ENCODE measurements at places on chromosomes 11 and 22.

- DNase-seq = no peak
Observed at GRCh38 chr11:117565709-117566108, 231.3 kb downstream of the DSCAML1 start.

- DNase-seq = no peak
Observed at GRCh38 chr11:47928426-47928825, 51.9 kb upstream of the PTPRJ start.

- DNase-seq = no peak
Observed at GRCh38 chr11:40370821-40371616, 1088.4 kb downstream of the LRRC4C start.

DNA sequence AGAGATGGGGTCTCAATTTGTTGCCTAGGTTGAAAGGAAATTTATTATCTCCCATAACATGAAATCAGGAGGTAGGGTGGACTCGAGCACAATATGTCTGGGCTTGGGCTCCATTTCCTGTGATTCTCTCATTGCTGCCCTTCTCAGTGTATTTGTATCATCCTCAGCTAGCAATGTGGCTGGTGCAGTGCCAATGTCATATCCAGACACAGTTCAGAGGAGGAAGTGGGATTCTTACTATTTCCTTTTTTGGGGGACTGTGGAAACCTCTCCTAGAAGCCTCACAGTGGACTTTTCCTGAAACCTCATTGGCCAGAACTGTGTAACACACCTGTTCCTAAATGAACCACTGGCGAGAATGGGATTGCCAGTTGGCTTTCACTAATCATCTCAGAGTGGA, 21.0 kb upstream of the SWAP70 start:
- DNase-seq = no peak

- no peak for DNase-seq
Observed at GRCh38 chr11:13862845-13863392, 99.6 kb upstream of the SPON1 start.

GRCh38 chr11:69062169-69062855, 13.6 kb downstream of the TPCN2 start:
- no peak for DNase-seq

- DNase-seq = no peak
Observed at GRCh38 chr11:91243630-91244029, 981.0 kb upstream of the FAT3 start.

- no peak for DNase-seq
Observed at GRCh38 chr11:103936059-103936458, 100.4 kb upstream of the DDI1 start.

DNA sequence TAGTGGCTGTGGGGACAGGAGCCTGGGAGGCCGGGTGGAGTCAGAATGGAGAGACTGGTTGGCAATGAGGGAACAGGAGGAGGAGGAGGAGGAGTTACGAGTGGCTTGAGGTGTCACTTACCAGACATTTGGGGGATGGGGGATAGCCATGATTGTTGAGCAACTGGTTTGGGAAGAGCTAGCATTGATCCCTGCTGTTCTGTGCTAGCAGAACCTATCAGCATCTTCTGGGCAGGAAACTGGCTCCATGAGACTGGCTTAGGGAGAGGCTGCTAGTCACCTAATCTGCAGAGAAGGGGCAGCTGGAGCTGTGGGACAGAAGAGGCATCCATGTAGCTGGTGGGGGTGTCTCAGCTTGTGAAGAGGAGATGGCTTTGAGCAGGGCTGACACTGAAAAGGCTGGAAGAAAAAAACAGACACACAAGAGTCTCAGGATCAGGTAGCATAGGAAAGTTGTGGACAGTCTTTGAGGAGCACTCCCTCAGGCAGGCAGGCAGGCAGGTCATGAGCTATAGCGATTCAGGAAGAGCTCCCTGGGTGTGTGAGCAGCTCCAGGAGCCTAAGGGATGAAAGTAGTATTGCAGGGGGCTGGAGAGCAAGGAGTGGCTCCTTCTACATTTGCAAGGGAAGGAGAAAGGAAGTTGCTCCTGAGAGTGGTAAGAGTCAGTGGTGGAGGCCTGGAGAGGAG, 22.3 kb downstream of the PIK3IP1 start:
- DNase-seq = no peak

DNA sequence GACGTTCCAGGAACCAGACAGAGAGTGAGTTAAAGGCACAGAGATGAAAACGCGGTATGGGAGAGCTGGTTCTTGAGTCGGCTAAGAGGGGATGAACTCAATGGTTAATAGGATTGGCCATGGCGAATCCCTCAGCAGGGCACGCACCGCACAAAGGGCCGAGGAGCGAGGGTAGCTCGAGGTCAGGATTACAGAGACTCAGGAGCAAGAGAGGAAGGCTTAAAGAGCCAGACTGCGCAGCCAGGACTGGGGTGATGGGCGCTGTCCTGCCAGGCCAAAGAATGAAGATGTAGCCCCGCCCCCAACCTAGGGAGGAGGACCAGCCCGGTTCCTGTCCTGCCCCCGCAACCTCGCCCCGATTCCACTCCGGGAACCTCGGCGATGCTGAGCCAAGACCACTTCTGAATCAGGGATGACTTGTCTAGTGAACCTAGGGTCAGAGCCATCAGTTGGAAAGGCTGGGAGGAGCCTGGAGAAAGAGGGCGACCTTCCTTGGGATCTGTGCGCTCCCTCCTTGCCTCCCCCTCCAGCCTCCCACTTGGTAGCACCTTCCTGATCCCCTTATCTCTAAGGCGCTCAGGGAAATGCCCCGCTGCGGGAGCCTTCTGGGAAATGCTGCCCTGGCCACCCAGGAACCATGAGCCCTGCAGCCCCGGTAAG, at the start of gene PLEKHB1:
TSS of gene PLEKHB1 (plus strand) at position 610 of the 660 bp plus-strand sequence. CDS start at position 638, 28 bp downstream.
- peak; percentile 48 for DNase-seq

DNA sequence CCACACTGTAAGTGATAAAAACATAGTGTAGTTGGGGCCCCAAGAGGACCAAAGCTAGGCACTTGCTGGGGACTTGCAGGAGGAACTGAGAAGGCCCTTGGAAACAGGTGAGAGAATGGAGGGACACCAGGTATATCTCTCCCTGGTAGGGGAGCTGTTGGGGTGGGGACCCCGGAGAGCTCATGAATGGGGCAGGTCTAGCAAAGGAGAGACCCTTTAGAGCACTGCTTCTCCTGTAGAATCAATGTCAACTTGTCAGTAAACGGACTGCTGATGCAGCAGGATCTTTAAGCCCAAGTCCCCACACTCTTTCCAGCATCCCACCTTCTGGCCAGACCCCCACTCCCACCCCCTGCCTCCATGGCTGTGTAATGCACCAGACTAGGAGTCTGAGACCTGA, 109.6 kb upstream of the THY1 start:
- DNase-seq = no peak

GRCh38 chr11:122599434-122599833, 56.1 kb upstream of the UBASH3B start:
- DNase-seq = no peak

GRCh38 chr22:42895541-42895981, 38.5 kb upstream of the ARFGAP3 start:
- no peak for DNase-seq

DNA sequence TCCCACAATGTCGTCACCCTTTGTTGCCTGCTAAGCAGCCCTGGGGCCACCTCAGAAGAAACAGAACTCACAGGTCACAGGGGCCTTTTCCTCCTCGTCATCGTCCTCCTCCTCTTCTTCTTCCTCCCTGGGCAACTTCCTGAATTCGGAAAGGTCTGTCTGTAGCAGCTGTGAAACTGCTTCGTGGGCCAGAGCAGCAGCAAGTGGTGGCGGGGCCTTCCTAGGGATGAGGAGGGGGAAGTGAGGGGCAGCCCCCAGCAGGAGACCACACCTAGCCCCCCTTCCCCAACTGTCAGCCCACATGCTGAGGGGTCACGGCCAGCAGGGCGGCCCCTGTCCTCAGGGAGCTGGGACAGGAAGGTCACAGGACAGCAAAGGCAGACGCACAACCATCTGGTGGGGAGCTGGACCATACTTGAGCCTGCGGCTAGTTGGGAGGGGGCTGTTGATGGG, 13.2 kb downstream of the PPM1F start:
- no peak for DNase-seq

- no peak for DNase-seq
Observed at GRCh38 chr22:42909363-42910058, 52.4 kb upstream of the ARFGAP3 start.

DNA sequence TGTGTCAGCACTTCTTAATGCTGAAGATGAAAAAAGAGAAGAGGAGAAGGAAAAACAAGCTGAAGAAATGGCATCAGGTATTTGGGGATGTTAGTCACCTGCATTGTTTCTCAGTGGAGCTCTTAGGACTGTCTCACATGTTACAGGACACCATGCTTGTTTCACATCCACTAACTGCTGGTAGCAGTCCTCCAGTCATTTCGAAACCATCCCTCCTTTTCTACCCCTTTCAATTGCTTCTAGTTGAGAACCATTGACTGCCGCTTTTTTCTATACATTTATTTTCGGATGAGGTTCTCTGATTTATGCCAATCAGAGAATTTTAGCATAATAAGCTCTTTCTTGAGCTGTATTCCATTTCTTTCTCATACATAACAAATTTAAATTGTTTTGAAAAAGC, 21.5 kb downstream of the BIRC2 start:
- no peak for DNase-seq

- no peak for DNase-seq
Observed at GRCh38 chr11:119404872-119405271, 18.1 kb downstream of the THY1 start.

DNA sequence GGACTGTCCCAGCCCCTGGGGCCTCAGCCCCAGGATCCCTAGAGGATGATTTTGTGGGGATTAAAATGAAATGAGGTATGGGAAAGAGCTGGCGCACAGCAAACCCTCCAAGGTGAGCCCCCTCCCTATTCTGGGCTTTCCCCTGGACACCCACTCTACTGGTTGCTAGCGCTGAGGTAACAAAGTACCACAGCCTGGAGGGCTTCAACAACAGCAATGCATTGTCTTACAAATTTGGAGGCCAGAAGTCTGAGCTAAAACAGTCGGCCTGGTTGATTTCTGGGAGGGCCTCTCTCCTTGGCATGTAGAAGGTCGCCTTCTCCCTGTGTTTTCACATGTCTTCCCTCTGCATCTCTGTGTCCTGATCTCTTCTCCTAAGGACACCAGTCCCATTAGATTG, 913.6 kb downstream of the NTM start:
- DNase-seq = no peak

DNA sequence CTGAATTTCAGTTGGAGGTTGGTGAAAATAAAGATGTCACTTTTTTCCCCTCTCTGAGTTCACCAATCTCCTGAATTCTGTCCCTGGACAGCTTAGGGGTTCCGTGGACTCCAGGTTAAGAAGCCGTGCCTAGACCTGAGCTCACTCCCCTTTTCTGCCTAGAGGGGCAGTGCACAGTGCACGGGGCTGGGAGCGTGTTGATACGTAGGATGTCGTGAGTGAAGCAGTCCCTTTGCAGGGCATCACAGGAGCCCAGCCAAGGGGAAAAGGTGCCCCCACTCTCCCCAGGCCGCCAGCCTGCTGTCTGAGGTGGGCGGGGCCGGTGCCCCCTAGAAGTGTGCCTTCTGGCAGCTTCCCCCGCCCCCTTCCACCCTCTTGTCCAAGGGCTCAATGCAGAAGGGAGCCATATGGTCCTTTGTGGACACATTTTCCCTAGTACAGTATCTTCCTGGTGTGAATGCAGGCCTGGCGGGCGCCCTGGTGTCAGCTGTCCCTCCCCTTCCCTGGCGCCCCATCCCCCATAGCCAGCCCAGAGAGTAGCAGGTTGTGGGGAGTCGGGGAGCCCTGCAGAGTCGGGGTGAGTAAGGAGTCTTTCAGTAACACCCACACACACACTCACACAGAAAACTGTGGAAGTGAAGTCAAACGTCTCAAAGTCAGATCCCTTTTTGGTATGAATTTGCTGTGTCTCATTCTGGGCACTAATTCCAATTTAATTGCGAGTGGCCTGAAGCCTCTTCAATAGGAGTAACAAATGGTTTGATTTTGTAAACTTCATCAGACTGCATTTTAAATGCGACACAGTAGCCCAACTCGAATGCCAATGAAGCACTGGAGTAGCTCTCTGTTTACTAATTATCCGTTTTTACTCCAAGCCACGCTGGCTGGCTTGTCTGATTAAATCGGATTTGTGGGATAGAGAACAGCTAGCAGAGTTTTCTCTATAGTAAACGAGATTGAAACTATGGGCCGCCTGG, 67.5 kb upstream of the NNMT start:
- no peak for DNase-seq

- no peak for DNase-seq
Observed at GRCh38 chr11:15769203-15769602, 587.1 kb downstream of the SOX6 start.

DNA sequence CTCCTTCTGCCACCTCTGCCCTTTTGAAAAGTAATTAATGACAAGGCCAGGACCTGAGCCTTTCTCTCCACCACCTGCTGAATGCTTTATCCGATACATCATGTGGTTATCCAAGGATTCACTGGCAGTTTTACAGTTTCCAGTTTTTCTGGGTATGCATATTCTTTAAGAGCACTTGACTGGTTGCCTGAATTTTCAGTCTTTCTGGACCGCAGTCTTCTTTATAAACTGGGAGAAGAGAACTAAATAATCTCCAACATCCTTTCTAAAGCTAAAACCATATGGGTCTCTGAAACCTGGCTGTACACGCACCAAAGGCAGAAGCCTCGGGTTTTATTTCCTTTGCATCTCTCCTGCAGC, 65.1 kb downstream of the BTG4 start:
- no peak for DNase-seq

- DNase-seq = no peak
Observed at GRCh38 chr11:35526370-35526792, 965 bp upstream of the PAMR1 start.

GRCh38 chr22:42434748-42435425, 2.7 kb upstream of the NFAM1 start:
- no peak for DNase-seq

- no peak for DNase-seq
Observed at GRCh38 chr22:39287076-39287725, 32.2 kb downstream of the RPL3 start.

GRCh38 chr22:26172389-26172990, 3.2 kb downstream of the SEZ6L start:
- no peak for DNase-seq

GRCh38 chr11:106378513-106379179, 301.2 kb downstream of the AASDHPPT start:
- DNase-seq = no peak

- no peak for DNase-seq
Observed at GRCh38 chr11:128343135-128343514, 244.2 kb downstream of the ETS1 start.

DNA sequence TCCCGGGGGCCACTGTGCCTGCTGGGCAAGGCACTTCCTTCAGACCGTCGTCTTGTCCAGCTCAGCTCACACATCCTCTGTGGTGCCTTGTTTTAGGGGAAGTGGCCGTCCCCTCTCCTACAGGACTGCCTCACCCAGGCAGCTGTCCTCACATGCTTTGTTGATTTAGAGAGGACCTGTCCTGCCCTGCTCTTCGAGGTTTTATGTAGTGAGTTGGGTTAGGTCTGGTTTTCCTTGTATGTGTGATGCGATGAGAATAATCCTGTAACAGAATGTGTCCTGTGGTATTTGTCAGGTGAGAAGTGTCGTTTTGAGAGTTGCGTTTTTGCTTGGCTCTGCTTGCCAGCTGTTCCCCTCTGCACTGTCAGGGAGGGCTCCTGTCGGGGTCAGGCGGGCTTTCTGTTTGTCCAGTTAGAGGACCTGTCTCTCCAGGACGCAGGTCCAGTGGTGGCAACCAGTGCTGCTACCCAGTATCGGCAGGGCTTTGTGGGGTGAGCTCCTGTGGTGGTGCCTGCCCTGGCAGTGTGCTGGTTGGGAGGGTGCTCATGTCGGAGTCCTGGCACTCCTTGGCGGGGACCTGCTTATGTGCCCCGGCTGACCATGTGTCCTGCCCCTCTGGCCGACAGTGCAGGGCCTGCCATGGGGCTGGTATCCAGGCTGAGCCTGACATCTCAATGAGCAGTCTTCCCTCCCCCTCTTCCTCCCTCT, 41.3 kb downstream of the MUC6 start:
- DNase-seq = no peak

- peak; percentile 35 for DNase-seq
Observed at GRCh38 chr11:125429174-125429707, 66.8 kb downstream of the FEZ1 start.

GRCh38 chr11:130197386-130198035, 37.9 kb downstream of the ST14 start:
- no peak for DNase-seq

All from omental fat pad (tissue), 4 donors.